COR-L47 (cell line): ENCODE measurements at places on chromosomes 1 and 21.

GRCh38 chr1:108569097-108569728 is 9.3 kb downstream of the EEIG2 start:
- DNase-seq: no peak

DNA sequence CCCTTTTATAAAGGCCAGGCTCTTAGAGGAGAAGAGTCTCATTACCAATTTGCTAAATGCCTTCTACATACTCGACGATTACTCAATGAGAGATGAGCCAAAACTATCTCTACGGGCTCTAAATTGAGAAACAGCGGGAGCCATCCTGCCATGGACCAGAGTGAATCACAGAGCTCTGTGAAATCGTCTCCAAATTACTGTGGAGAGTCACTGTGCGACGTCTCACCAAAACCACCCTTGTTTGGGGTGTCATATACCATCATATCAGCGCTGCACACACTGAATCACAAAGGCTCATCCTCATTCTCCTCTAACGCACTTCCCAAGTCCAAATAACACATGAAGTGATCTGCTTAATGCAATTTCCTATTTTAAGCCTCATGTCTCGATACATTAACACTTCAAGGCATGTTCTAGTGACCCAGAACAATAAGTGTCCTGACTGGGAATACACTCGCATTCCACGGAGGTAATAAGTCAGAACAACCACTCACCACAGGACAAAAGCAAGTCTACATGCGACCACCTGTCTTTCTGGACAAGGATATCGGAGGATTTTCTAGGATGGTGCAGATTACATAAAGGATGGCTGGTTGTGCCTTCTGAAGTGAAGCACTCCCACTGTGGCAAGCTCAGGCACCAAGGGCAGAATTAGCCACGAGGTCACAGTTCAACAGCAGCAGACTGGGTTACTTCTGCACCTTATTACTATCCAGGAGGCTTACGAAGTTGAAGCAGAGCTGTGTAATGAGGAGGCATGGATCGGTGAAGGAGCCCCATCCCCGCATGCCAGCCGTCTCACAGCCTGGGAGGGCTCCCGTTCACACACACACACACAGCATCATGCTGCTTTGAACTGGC is 44.3 kb downstream of the NID1 start:
- DNase-seq: no peak

GRCh38 chr1:165114022-165114888 is 242.3 kb downstream of the LMX1A start:
- DNase-seq: peak; percentile 58

DNA sequence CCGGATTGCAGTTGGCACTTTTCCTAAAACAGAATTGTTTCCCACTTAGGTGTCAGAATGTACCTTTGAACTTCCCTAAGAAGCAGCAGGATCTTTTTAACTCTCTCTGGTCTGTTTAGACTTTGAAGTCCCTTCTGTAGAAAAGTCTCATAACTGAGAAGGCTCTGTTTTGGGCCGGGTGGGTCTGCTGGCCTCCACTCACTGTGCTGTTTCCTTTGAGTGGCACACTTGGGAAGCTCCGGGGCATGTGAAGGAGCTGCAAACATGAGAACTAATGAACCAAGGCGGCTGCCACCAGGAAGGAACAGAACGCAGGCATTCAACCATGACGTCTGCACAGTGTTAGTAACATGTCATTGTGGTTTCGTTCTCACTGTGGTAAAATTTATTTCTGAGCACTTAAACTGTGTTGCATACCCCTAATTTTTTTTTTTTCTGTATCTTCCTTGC is 19.5 kb upstream of the NCMAP start:
- no peak for DNase-seq

- DNase-seq: no peak
Measured at GRCh38 chr1:185987611-185988321, 253.6 kb downstream of the HMCN1 start.

- no peak for DNase-seq
Measured at GRCh38 chr1:231058416-231059109, 18.5 kb upstream of the FAM89A start.

- DNase-seq: no peak
Measured at GRCh38 chr1:212669102-212669501, 30.5 kb downstream of the BATF3 start.
